Small intestine (tissue), 16 donors: ENCODE measurements at places on chromosomes 11 and 22. TPM values are rescaled to one million over a fixed set of nuclear protein-coding genes. Genes with fewer than 3 reads are reported as not detected.

DNA sequence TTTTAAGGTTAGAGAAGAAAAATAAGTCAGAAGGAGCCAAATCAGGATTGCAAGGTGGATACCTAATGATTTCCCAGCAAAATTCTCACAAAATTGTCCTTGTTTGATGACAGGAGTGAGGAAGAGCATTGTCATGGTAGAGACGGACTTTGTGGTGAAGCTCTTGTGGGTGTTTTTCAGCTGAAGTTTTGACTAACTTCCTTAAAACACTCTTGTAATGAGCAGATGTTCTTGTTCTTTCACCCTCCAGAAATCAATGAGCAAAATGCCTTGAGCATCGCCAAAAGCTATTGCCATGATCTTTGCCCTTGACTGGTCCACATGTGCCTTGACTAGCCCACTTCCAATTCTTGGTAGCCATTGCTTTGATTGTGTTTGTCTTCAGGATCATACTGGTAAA, 20.0 kb downstream of the CALCB start:
- no peaks in the 10 kb centered on the region for H3K36me3 ChIP-seq
- H3K27me3 ChIP-seq: no peaks in the 10 kb centered on the region
- H3K4me1 ChIP-seq: no peaks in the 10 kb centered on the region
- H3K4me3 ChIP-seq: no peak overlapping the region
- no peak overlapping the region for H3K27ac ChIP-seq
- no peak for DNase-seq

DNA sequence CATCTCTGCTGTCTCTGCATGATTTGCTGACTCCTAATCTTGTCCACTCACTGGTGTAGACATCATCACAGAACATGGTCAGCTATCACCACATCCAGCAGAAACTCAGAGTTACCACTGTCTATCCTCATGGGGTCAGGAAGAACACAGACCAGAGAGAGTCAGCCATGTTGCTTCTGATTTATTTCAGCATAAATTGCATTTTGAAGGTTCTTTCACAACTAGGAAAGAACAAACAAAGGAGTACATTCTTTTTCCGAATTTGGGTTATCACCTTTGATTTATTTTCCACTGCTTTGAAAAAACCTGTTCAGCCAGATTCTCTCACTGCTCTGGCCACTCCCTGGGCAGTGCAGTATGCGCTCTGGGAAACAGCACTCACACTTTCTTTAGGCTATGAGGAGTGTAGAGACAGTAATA, 172.0 kb upstream of the MTMR2 start:
- H3K36me3 ChIP-seq: no peaks in the 10 kb centered on the region
- peaks cover 10% of the 10 kb centered on the region for H3K4me1 ChIP-seq
- no peak overlapping the region for H3K4me3 ChIP-seq
- H3K27ac ChIP-seq: no peak overlapping the region

DNA sequence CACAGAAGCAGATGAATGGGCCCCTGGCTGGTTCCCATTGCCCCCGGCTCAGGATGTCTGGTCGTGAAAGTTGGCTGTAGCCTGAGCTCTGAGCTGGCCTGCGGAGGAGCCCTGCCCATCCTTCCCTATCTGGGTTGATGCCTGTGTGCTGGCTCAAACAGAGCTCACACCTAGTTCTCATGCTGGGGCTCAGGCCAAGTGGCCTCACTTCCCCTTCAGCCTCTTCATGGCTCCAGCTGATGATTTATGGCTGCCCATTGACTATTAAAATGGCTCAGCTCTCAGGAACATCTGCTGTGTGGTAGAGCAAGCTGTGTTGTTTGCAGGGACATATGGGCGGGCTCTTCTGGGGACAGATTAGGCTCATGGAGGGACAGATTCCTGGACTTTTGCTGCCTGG, 64.7 kb downstream of the ADAMTS15 start:
- no peaks in the 10 kb centered on the region for H3K36me3 ChIP-seq
- peak; percentile 70 for DNase-seq
- H3K27me3 ChIP-seq: no peaks in the 10 kb centered on the region
- H3K4me1 ChIP-seq: peaks cover 29% of the 10 kb centered on the region
- H3K4me3 ChIP-seq: no peak overlapping the region

- H3K4me1 ChIP-seq: no peaks in the 10 kb centered on the region
- H3K36me3 ChIP-seq: no peaks in the 10 kb centered on the region
- H3K27me3 ChIP-seq: no peaks in the 10 kb centered on the region
- DNase-seq: no peak
These were observed 89.3 kb downstream of the NECTIN1 start for GRCh38 chr11:119639642-119640205.

Gene ENTHD1
- polyA plus RNA-seq: 0.01 TPM
